ENCODE measurements at places on chromosomes 5 and 9.

- H3K4me1 ChIP-seq, result peaks cover 25% of the 10 kb centered on the region
- H3K27me3 ChIP-seq, result no peaks in the 10 kb centered on the region
- no peak for DNase-seq
- no peaks in the 10 kb centered on the region for H3K36me3 ChIP-seq
Observed at GRCh38 chr9:98248737-98249474, 6.5 kb downstream of the TBC1D2 start.

GRCh38 chr5:61910771-61911170, 395.2 kb upstream of the KIF2A start:
- no peak overlapping the region for H3K27ac ChIP-seq
- H3K36me3 ChIP-seq, result peaks cover 3% of the 10 kb centered on the region
- H3K4me1 ChIP-seq, result no peaks in the 10 kb centered on the region

DNA sequence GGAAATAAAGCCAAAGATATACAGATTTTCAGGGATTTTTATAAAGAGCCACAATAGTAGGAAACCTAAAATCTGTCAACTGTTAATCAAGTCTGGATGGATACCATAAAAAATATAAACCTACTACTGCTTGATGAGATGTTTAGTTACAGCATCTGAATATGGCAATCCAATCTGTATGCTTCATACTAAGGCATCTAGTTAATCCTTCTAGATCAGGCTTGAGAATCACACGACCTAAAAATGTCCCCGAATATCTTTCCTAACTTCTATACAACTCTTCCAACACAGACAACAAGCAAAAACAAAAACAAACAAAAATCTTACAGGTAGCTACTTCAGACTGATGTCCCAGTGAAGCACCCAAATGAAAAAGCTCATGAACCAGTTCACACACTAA, 29.8 kb downstream of the SSBP2 start:
- no peak for DNase-seq
- H3K27me3 ChIP-seq, result no peaks in the 10 kb centered on the region
- peaks cover 3% of the 10 kb centered on the region for H3K36me3 ChIP-seq

GRCh38 chr9:72412483-72413040, 47.6 kb upstream of the ZFAND5 start:
- no peak overlapping the region for H3K27ac ChIP-seq
- no peak overlapping the region for H3K4me3 ChIP-seq
- no peaks in the 10 kb centered on the region for H3K4me1 ChIP-seq
- H3K36me3 ChIP-seq, result no peaks in the 10 kb centered on the region
- H3K27me3 ChIP-seq, result no peaks in the 10 kb centered on the region
- DNase-seq, result no peak

DNA sequence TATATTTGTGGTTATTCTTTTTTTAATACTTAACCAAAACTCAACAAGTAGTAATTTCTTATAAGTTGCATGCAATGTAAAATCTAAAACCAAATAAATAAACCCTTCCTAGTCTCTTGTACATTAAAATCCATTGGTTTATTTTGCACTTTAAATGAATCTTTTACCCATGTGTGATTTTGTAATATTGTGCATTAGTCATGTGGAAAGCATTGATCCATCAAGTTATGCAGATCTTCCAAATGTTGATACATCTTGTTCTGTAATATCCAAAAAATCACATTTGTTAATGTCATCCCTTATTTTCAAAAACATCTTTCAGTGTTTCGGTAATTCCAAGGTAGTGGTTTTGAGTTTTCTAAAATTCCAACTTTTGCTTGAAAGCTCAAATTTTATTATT, 63.3 kb downstream of the CWC27 start:
- no peak overlapping the region for H3K4me3 ChIP-seq
- no peak overlapping the region for H3K27ac ChIP-seq
- H3K27me3 ChIP-seq, result no peaks in the 10 kb centered on the region
- DNase-seq, result no peak
- no peaks in the 10 kb centered on the region for H3K4me1 ChIP-seq

GRCh38 chr9:98810102-98810842, 2.8 kb downstream of the GALNT12 start:
- H3K4me3 ChIP-seq, result no peak overlapping the region
- H3K27me3 ChIP-seq, result no peaks in the 10 kb centered on the region
- no peak overlapping the region for H3K27ac ChIP-seq
- DNase-seq, result no peak
- H3K4me1 ChIP-seq, result peaks cover 26% of the 10 kb centered on the region
- H3K36me3 ChIP-seq, result peaks cover 6% of the 10 kb centered on the region

DNA sequence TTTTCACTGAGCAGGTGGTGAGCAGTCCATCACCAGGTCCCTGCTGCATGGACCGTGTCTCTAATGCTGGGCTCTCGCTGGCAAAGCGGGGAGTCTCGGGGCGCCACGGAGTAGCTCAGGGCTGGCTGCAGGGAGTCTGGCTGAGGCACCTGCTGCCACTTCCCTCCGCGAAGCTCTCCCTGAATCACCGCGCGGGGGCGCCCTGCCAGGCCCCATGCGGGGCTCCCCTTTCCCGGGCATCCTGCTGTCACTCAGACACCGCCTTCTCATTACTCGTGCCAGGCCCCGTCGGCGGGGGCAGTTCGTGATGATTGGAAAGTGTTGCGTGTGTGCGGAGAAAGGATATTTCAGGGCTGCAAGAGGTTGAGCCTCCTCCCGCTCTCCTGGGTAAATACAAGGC, 335.8 kb downstream of the IRX2 start:
- H3K27me3 ChIP-seq, result peaks cover 13% of the 10 kb centered on the region
- H3K36me3 ChIP-seq, result peaks cover 3% of the 10 kb centered on the region
- H3K4me3 ChIP-seq, result no peak overlapping the region
- H3K4me1 ChIP-seq, result no peaks in the 10 kb centered on the region

- H3K36me3 ChIP-seq, result no peaks in the 10 kb centered on the region
- H3K4me1 ChIP-seq, result peaks cover 18% of the 10 kb centered on the region
- no peaks in the 10 kb centered on the region for H3K27me3 ChIP-seq
Observed at GRCh38 chr5:91328743-91329142, 54.4 kb downstream of the ARRDC3 start.
